ENCODE measurements at places on chromosomes 3 and 15. TPM values are rescaled to one million over a fixed set of nuclear protein-coding genes. Genes with fewer than 3 reads are reported as not detected.

Gene FYTTD1
- total RNA-seq = 23.7 TPM

GRCh38 chr15:45802140-45802539, 167.3 kb downstream of the SQOR start:
- no peak for ATAC-seq

Gene SLC24A5
- not detected for total RNA-seq

Gene UROC1
- not detected for total RNA-seq

DNA sequence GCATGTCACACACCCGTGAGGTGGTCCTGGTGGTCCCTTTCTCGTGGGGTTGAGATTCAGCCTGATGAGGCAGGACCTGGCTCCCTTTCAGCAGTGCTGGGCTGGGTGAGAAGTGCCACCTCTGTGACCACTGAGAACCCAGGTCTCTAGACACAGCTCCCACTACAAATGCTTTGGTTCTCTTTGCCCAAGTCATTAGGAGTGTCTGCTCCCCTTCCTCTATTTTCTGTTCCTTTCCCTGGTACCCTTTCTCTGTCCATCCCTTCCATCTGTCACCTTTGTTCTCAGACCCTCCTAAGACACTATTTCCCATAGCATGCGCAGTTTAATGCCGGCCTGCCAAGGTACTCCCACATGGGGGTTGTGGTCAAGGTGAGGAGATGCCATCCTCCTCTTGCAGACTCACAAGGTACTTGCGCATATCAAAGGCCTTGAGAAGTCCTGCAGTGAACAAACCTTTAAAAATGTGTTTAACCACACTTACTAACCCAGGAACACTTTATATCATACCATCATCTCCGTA, 297.7 kb downstream of the LRTM1 start:
- no peak for ATAC-seq

Gene TMEM39A
- 48.1 TPM for total RNA-seq

Gene AGBL1
- not detected for total RNA-seq

DNA sequence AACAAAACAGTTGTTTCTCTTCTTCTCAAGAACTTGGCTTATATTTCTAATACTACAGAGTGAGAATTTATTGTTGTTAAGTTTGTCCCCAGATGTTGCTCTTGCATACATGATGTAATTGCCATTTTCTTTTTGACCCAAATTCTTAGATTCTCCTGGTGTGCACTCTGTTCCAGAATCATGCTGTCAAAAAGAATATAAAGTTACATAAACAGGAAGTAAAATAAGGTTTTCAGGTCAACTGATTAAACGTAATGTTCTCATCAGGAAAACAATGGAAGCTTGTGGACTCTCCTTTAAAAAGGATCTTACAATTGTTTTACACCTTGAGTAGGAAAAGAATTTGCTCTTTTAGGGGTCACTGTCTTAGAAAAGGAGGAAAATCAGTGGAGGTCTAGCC, 121.8 kb downstream of the ADAM10 start:
- ATAC-seq = no peak

Gene CLDN16
- total RNA-seq = not detected
